ENCODE measurements at places on chromosomes 12 and 14.

DNA sequence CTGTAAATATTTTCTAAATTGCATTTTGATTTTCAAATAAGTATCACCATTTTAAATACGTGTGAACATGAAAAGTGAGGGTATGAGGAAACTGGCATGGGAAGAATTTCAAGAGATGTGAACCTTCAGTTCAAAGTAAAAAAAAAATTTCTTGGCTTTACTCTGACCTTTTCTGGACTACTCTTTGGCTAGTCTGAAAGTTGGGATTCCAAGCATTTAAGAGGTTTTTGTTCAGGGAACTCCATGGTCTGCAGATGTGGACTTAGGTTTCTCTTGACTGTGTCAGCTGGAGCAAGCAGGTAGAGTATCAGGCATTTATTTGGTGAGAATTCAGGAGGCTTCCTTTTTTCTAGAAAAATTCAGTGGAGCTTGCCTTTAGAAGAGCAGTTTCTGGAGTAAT, 311.6 kb downstream of the LRIG3 start:
- H3K4me3 ChIP-seq: no peak overlapping the region
- no peaks in the 10 kb centered on the region for H3K4me1 ChIP-seq
- H3K27me3 ChIP-seq: no peaks in the 10 kb centered on the region
- H3K36me3 ChIP-seq: no peaks in the 10 kb centered on the region
- H3K27ac ChIP-seq: no peak overlapping the region

DNA sequence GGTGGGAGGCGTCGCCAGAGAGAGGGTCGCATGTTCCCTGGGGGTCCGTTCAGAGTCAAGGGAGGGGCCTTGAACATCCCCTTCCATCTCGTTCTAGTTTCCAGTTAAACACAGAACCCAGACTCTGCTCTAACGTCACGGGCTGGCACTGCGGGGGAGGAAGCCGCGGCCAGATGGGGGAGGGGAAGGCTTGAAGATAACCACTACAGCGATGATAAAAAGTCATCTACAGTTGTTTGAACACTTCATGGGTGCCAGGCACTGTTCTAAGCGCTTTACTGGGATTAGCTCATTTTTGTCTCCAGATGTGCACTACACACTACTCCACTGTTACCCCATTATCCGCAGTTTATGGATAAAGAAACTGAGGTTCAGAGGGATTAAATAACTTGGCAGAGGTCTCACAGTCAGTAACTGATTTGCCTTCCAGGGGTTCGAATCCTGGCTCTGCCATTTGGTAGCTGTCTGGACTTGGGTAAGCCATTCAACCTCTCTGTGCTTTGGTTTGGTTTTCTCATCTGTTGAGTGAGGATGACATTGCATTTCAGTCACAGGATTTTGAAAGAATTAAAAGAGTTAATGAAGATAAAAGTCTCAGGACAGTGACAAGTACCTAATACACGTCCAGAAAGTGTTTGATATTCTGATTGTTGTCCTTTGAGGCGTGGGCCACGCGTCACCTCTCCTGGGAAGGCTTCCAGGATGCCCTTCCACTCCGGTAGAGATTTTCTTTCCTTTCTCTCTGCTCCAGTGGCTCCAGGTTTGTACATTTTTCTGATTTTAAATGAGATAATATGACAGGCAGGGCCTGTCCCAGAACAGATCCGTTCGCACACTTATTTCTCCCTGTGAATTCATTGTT, 798 bp upstream of the RASAL1 start:
- peak; percentile 25 for DNase-seq
- no peak overlapping the region for H3K27ac ChIP-seq
- no peak overlapping the region for H3K4me3 ChIP-seq
- H3K27me3 ChIP-seq: no peaks in the 10 kb centered on the region
- peaks cover 8% of the 10 kb centered on the region for H3K4me1 ChIP-seq
- H3K36me3 ChIP-seq: no peaks in the 10 kb centered on the region

DNA sequence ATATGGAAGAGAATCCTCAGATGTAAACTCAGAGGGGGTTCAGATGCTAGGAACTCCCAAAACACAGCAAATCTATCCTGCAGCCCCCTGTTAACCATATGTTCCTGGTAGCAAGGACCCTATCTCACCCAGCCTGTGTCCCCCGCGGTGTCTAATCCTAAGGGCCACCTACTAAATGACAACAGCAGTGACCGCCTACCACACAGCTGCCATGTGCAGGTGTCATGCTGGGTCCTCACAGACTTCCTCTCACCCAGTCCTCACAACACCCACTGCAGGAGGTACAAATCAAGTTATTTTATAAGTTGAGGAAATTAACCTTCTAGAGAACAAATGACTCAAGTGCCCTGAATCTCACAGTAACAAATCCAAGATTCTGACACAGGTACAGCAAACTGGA, 73.9 kb downstream of the ITPK1 start:
- no peak for DNase-seq
- no peaks in the 10 kb centered on the region for H3K27me3 ChIP-seq
- no peak overlapping the region for H3K4me3 ChIP-seq
- peaks cover 76% of the 10 kb centered on the region for H3K4me1 ChIP-seq

DNA sequence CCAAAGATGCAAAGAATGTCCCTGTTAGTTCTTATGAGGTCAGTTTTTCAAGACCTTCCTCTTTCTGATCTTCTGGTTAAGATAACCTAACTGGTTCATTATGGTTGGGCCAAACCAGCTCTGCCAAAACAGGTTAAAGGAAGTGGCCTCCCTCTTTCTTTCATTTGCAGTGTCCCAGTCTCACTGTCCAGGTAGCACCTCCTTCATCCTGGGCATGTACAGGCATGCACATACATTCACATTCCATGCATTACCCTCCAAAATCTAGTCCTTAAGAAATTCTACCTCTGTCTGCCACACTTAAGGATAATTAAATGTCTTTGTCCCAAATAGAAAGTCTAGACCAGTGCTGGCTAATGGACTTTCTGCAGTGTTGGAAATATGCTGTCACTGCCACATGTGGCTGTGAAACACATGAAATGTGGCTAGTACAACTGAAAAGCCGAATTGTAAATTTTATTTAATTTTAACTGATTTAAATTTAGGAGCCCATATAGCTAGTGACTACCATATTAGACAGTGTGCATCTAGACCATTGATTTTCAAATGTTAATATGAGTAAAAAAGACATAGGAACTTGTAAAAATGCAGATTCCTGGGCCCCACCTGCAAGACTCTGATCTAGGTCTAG, 169.3 kb downstream of the PCNX1 start:
- DNase-seq: no peak
- H3K36me3 ChIP-seq: peaks cover 77% of the 10 kb centered on the region
- no peak overlapping the region for H3K4me3 ChIP-seq
- no peaks in the 10 kb centered on the region for H3K27me3 ChIP-seq
- no peaks in the 10 kb centered on the region for H3K4me1 ChIP-seq

DNA sequence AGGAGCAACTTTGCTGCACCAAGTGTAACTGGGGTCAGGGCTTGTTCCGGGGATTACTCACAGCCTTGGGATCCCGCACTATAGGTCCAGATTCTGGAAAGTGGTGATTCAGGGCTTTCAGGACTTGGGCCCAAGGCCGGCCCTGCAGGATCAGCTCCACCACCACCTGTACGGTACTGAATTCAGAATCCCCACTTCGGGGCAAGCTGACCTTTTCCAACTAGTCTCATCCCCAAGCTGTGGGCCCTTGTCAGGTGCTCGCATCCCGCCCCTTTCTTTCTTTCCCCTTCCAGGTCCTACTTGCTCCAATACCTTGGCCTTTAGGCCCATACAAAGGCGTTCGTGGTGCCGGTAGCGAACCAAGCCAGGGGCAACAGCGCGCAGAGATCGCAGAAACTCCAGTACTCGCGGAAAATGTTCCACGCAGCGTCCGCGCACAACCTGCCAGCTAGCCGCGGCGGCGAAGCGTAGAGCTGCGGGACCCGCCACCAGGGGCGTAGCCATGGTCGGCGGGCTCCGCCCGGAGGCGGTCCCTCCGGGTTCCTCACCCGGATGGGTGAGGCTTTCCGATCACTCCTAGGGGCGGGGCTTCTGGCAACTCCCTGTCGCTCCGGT, 487 bp downstream of the TINF2 start:
- peaks cover 42% of the 10 kb centered on the region for H3K36me3 ChIP-seq
- peak overlapping the region; percentile 94 for H3K27ac ChIP-seq
- peaks cover 72% of the 10 kb centered on the region for H3K4me1 ChIP-seq
- DNase-seq: peak; percentile 93
